ENCODE measurements at places on chromosomes 5 and 9. TPM values are rescaled to one million over a fixed set of nuclear protein-coding genes. Genes with fewer than 3 reads are reported as not detected.
A peak's percentile ranks its signal among the peaks of the same experiment; 100 is the strongest.

GRCh38 chr9:99044827-99045226, 60.1 kb upstream of the TGFBR1 start:
- no peak overlapping the region for H3K27ac ChIP-seq
- H3K4me1 ChIP-seq, result peaks cover 13% of the 10 kb centered on the region
- no peak for DNase-seq

DNA sequence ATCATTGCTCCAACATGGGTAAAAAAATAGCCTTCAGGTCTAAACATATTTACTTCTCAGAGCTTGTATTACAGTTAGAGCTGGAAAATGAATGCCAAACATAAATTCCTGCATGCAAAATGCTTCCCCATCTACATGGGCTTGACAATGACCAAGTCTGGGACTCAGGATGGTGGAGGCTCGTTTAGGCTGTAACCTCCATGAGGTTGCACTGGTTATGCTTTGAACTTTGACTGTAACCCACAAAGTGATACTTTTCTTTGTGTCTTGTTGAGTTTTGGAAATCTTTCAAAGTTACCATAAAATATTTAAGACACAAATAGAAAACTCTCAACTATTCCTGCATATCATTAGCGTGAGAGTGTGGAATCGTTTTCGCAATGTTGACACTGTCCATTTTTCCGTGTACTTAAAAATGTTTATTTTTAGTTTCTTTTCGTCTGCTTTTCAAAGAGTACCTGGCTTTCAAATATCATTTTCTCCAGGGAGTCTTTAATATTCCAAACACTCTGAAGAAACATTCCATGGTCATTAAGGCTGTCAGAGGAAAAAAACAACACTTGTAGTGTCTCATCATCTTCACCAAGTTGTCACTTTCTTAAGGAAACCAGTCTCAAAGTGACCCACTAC, 487.8 kb downstream of the ENC1 start:
- H3K36me3 ChIP-seq, result no peaks in the 10 kb centered on the region
- no peak overlapping the region for H3K4me3 ChIP-seq
- no peak overlapping the region for H3K27ac ChIP-seq
- no peaks in the 10 kb centered on the region for H3K4me1 ChIP-seq
- DNase-seq, result no peak
- no peaks in the 10 kb centered on the region for H3K27me3 ChIP-seq

- H3K36me3 ChIP-seq, result peaks cover 26% of the 10 kb centered on the region
- no peak overlapping the region for H3K4me3 ChIP-seq
- no peak overlapping the region for H3K27ac ChIP-seq
- DNase-seq, result no peak
Measured at GRCh38 chr9:36237230-36237629, 21.0 kb downstream of the GNE start.

Gene F2R
- 46.7 TPM for total RNA-seq

DNA sequence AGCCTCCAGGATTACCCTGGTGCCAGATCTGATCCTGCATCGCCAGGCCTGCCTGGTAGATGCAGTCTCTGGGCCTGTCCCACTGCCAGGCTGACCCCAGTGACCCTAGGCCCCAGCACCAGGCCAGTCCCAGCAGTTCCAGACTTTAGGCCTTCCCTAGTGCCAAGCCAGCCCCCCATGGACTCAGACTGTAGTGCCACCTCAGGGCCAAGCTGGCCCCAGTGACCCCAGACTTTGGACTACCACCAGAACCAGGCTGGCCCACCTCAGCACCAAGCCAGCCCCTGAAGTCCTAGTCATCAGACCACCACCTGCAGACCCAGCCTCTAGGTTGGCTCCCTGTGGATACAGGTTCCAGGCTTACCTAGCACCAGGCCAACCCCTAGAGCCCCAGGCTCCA, 142.5 kb downstream of the PJA2 start:
- no peak overlapping the region for H3K27ac ChIP-seq
- no peaks in the 10 kb centered on the region for H3K36me3 ChIP-seq
- H3K4me1 ChIP-seq, result no peaks in the 10 kb centered on the region
- no peak overlapping the region for H3K4me3 ChIP-seq
- no peaks in the 10 kb centered on the region for H3K27me3 ChIP-seq

Gene TMEM232
- 1.1 TPM for total RNA-seq

Gene TPPP
- 12.2 TPM for total RNA-seq

Gene LIFR
- 58.0 TPM for total RNA-seq

DNA sequence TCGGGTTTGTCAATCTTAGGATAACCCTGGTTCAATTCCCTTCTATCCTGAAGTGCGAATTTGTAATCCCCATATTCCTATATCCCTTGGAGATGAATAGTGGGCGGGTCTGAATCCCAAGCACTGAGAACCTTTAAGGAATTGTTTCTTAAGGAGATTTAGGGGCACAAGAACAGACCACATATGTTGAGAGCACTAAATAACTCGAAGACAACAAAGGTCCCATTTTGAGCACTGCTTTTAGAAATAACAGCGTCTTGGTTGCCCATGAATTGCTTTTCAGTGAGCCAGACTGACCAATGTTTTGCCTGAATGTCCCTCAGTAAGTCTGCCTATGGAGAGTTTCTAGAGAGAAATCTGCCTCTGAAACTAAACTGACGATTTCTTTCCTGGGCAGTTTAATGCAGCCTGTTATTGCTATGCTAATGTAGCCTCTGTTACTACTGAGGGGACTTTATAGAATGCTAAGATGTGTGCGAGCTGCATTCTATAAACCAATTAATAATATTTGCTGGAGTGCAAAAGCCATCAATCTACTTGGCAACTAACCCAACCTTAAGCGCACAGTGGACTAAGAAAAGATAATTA, 445.0 kb upstream of the DMAC1 start:
- no peak overlapping the region for H3K27ac ChIP-seq
- no peaks in the 10 kb centered on the region for H3K4me1 ChIP-seq
- H3K36me3 ChIP-seq, result no peaks in the 10 kb centered on the region
- no peak for DNase-seq

DNA sequence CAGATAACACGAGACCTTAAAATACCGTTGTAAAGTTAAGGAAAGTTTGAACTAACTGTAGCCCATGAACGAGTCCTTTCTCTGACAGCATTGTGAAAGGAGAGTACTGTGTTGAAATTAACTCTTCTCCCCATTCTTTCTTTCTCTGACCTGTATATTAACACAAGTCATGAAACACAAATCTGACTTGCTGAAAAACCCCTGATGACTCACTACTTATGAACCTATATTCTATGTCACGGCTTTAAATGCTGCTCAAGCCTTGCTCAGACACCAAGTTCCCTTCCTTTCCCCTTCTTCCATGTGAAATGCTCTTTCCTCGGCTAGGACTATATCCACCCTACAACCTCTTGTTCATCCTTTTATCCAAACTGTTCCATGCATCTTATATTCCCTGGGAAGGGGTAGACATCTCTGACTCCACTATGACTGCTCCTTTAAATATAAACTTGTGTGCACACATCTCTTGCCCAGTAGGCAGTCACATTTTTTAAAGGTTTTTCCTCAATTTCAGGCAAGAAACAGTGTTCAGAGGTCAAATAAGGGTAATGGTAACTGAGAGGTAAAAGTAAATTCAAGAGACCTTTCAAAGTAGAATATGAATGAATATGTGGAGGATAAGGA, 142.9 kb downstream of the NFIB start:
- H3K36me3 ChIP-seq, result no peaks in the 10 kb centered on the region
- H3K27me3 ChIP-seq, result no peaks in the 10 kb centered on the region
- no peak for DNase-seq
- no peak overlapping the region for H3K4me3 ChIP-seq

DNA sequence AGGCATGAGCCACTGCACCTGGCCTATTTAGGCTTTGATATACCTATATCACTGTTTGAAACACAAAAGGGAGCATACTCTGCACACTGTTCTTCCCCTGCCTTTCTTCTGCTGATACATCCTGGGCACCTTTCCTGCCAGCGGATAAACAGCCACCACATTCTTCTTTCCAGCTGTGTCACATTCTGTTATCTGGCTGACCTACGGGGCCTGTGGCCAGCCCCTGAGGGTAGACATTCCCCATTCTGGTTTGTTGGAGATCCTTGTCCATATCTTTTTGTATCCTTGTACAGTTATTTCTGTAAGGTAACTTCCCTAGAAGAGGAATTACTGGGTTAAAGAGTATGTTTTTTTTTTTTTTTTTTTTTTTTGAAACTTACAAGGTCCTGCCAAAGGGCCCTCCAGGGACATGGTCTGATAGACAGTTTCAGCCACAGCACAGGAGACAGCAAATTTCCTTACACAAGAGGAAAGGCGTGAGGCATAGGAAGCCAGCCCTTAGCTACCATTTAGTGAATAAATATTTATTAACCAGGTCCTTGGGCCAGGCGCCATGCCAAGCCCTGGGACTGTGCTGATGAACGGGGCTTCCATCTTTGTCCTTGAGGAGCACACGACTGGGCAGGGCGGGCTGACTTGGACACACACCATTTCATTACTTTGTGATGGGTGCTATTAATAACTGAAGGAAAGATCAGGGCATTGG, 57.8 kb downstream of the ERGIC1 start:
- H3K4me3 ChIP-seq, result no peak overlapping the region
- peak; percentile 94 for DNase-seq
- no peaks in the 10 kb centered on the region for H3K27me3 ChIP-seq

Gene PCDHGA9
- 3.7 TPM for total RNA-seq

Gene RALGPS1
- total RNA-seq, result 17.7 TPM

DNA sequence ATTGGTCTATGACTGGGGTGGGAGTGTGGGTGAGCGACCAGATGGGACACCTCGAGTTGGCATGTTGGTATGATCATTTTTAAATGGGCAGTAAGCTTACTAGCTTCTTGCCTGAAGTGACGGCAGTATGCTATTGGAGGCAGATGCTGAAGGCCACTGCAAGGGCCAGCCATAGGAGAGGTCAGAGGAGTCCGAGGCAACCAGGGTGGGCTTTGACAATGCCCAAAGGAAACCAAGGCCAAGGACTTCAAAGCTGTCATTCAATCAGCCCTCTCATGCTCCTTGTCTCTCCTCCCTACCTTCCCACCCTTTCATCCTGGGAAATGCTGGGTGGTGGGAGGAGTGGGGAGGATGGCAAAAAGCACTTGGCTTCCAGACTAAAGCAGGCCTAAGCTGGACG, 57.1 kb upstream of the GLRX start:
- H3K4me1 ChIP-seq, result no peaks in the 10 kb centered on the region
- no peak overlapping the region for H3K4me3 ChIP-seq
- DNase-seq, result no peak
- no peaks in the 10 kb centered on the region for H3K36me3 ChIP-seq

Gene CD14
- total RNA-seq, result 74.1 TPM
